ENCODE measurements at places on chromosomes 2 and 18.

- no peak for DNase-seq
These were observed 132.2 kb downstream of the DOCK10 start for GRCh38 chr2:224909885-224910573.

DNA sequence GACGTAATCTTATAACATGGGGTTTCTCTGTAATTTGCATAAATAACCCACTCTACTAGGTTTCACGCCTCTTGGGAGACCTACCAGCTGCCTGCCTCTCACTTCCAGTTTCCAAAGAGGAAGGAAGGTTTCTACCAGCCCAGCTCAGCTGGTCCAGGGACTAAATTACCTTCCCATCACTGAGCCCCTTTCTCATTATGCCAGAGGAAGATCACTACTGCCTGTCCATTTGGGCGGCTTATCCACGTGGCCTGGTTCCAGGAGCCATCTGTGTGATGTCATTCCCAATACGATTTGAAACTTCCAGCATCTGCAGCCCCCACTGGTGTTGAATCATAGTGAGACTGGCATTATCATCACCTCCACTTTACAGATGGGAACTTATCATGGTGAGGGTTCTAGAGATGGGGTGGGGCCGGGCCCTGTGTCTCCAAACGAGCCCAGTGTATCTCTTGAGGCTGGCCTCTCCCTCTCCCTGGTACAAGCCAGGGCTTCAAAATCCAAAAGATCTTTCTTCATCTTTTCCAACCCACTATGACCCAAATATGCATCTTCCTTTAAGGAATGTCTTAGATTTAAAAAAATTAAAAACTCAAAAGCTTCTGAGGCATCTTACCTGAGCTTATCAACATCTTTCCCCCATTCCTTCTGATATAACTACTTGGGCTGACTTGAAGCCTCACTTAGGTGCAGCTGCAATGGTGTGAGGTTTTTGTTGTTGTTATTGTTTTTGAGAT lies 140.8 kb downstream of the DDX1 start:
- no peak for DNase-seq

DNA sequence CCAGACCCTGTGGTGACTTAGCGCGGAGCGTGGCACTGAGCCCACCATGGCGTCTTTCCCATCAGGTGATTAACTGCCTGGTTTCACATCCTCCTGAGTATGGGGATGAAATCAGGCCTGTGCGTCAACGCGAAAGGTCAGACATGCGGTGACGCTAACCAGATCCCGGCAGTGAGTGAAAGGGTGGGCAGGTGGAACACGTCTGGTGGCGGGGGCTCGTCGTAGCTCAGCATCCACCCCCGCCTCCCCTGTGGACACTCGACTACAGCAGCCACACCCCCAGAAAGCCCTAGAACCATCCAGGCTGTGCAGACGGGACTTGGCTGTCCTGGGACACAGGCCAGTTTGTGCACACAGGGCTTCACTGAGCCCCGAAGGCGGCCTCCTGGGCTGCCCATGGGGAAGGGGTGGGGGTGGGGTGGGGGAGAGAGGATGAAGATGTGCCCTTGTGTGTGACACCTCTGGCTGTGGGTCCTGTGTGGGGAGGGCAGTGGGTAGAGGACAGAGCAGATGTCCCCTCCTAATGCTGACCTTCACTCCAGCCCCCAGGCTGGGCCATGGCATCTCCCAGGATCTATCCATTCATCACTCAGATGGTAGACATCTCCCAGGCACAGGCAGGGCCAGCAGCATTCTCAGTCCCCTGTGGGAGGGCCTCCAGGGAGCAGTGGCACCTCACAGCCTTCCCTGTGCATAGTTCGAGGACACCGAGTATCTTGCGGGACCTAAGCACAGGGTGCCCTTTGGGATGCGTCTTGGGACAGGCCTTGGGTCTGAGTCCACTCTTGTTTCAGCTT lies 27.5 kb downstream of the RAMP1 start:
- DNase-seq = no peak

GRCh38 chr2:19505199-19506136 lies 147.0 kb upstream of the OSR1 start:
- no peak for DNase-seq

- no peak for DNase-seq
These were observed 30.3 kb downstream of the TUBB6 start for GRCh38 chr18:12338382-12338781.

- no peak for DNase-seq
These were observed 10.2 kb upstream of the SP9 start for GRCh38 chr2:174324530-174324929.

DNA sequence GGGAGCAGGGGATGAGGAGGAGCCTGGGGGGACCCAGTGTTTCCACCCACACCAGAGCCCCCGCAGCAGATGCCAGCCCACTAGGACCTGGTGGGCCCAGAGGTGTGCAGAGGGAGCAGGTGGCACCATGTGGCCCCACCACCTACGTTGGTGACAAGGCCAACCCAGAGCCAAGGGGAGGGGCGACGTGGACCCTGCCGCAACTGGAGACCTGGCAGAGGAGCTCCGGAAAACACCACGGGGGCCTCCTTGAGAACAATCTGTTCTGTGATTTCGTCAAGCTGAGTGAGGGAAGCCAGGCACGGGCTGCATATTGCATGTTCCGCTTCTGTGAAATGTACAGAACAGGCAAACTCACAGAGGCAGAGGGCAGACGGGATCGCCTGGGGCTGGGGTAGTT lies 49.1 kb upstream of the GPC1 start:
- no peak for DNase-seq

GRCh38 chr2:151258121-151258520 lies 3.5 kb downstream of the RBM43 start:
- no peak for DNase-seq

DNA sequence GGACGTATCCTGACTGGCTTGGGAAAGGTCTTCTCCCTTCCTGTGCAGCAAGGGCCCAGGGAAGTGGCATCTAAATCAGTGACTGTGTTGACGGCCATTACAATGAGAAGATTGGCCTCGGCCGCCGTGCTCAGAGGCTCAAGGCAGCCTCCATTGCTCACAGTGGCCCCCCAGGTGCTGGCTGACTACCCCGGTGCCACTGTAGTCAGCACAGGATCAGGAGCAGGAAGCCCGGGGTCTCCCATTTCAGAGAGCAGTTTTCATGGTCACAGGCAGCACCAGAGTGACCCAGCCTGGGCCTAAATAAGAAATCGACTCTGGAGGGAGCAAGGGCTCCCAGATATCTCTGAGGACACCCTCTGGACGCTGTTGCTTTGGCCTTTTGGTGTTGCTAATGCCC lies 219.4 kb upstream of the ARL4C start:
- DNase-seq = no peak

- DNase-seq = no peak
These were observed 61.3 kb upstream of the BZW1 start for GRCh38 chr2:200750323-200750910.

- DNase-seq = no peak
These were observed 95.4 kb upstream of the FN1 start for GRCh38 chr2:215531284-215531683.

GRCh38 chr2:58097025-58097424 lies 50.4 kb downstream of the VRK2 start:
- no peak for DNase-seq

DNA sequence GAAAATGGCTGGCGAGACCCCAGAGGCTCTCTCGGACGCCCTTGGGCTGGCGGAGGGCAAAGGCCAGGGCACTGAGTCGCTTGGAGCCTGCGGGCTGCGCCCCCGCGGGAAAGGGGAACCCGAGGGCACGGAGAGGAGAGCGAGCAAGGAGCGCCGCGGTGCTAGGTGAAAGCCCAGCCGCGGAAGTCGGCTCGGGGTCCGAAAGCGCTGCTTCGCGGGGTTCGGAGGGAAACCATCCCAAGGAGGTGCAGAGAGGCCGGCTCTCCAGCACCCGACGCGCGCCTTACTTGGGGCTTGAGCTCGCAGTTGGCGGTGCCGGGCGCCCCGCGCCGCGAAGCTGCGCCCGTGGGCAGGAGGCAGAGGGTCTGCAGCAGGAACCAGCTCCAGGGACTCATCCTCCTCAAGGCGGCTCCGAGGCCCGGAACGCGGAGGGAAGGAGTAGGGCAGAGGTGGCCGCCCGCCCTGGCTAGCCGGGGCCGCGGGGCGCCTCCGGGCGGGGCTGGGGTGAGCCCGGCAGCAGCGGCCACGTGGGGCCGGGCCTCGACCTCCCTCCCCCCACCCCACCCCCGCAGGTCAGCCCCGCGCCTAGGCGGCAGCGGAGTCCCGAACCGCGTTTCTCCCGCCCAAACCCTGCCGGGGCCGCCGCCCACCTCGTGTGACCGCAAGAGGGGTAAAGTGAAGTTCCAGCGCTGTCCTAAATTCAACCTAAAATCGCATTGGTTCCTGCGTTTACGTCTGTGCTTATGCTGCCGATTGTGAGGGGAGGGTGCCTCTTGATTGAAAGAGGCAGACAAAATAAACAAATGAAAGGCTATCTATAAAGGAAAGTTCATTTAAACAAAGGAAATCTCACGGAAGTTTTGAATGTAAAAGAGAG lies at the start of gene TRABD2A:
TRABD2A (minus strand) TSS at position 440 of the 877 bp plus-strand sequence; CDS start at position 395, 45 bp downstream.
- DNase-seq = peak; percentile 85

DNA sequence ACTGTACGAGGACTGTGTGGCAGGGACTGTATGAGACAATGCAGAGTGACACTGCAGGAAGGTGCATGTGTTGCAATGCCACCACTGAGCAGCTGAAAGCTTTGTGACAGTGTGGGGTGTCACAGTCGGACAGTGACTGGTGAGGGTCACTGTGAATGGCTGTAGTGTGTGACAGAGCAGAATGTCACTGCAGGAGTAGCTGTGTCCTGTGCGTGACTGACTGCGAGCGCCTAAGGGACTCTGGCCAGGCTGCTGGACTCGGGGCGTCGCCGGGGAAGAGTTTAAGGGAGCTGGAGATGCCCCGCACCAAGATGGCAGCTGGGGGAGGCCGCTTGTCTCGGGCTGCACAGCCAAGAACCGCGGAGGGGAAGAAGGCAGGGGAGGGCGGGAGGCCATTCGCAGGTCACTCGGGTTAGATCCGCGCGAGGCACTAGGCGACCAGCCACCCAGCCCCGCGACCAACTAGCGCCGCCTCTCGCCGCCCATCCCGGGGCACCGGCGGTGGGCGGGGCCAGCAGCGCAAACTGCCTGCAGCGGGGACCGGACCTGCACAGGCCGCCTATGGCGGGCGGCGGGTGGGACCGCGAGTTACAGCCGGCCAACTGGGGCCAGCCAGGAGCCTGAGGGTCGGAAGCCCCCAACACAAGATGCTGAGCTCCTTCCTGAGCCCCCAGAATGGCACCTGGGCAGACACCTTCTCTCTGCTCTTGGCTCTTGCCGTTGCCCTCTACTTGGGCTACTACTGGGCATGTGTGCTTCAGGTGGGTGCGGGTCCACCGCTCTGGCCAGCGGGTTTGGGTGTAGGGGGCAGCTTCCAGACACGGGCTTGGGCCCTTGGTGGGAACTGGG lies at the start of gene ABHD1:
ABHD1 (plus strand) TSS at position 514 of the 849 bp plus-strand sequence; CDS start at position 648, 134 bp downstream.
- peak; percentile 83 for DNase-seq

GRCh38 chr2:67561457-67561965 lies 164.4 kb downstream of the ETAA1 start:
- no peak for DNase-seq

- no peak for DNase-seq
These were observed 721 bp downstream of the METTL5 start for GRCh38 chr2:169823996-169824372.

GRCh38 chr18:77166523-77166922 lies 33.9 kb upstream of the MBP start:
- DNase-seq = no peak

DNA sequence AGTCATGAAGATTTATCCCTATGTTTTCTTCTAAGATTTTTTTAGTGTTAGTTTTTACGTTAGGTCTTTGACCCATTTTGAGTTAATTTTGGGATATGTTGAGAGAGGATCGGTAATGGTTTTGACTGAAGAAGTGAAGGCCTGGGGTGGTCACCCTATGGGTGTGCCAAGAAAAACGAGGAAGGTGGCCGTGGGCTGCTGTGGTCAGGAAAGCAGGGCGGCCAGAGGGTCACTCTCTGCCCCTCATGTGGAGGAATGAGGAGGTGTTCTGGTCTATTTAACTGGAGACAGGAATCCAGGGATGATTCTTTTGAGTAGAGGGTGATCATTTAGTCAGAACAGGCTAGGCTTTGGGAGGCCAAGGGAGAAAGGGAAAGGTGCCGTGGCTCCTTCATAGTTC lies 50.7 kb downstream of the MYO7B start:
- DNase-seq = no peak

- no peak for DNase-seq
These were observed 208.1 kb downstream of the ASB1 start for GRCh38 chr2:238634701-238635357.

DNA sequence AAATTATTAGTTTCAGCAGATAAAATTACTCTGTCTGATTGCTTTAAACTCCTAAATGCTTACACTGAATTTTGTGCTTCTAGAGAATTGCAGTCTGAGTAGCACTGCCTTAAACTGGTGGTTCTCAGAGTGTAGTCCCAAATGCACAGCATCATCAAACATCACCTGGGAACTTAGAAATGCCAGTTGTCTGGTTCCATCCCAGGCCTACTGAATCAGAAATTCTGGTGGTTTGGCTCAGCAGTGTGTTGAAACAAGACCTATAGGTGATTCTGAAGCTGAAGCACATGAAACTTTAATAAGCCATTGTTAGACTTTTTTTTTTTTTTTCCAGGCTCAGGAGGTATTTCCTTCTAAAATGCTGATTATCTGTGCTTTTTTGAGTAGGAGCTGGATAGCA lies 22.0 kb downstream of the EPC2 start:
- no peak for DNase-seq

GRCh38 chr2:28982381-28982950 lies 1.4 kb downstream of the TOGARAM2 start:
- DNase-seq = no peak

GRCh38 chr2:8486141-8486540 lies 195.7 kb upstream of the ID2 start:
- no peak for DNase-seq

GRCh38 chr2:210997373-210997772 lies 441.0 kb downstream of the CPS1 start:
- no peak for DNase-seq

- no peak for DNase-seq
These were observed 30.8 kb downstream of the TWSG1 start for GRCh38 chr18:9365406-9365805.
